ENCODE measurements at places on chromosomes 1 and 21.

- no peak for DNase-seq
Measured at GRCh38 chr1:24364605-24364974, 45.4 kb downstream of the GRHL3 start.

DNA sequence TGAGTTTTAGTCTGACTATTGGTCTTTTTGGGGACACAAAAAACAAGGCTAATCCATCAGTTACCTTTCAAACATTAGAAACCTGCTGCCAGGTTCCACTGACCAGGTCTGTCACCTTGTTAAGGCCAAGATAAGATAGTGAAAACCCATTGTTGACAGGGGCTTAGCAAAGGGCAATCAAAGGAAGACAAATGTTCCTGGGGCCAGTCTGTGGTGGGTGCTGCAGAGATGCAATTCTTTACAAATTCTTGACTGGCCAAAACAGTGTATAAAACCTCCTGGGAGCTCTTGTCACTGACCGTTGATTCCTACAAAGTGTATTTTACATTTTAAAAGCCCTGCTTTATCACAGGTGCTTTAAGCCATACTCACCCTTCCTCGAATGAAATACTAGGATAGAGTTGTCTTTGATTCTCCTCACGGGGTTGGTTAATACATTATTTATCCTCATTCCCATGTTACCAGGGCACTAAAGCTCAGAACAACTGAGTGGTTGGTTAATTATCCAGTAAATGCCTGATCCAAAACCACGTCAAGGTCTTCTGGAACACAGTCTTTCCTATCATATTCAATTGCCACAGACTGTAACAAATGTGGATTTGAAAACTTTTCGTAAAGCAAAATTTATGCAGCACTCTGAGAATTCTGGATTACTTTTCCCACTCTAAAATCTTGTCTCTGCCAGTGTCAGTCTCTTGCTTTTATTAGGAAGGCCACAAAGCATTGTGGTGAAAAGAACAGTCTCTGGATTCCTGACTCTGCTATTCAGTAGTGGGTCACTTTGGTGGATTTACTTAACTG, 77.2 kb downstream of the NRIP1 start:
- no peak for DNase-seq

DNA sequence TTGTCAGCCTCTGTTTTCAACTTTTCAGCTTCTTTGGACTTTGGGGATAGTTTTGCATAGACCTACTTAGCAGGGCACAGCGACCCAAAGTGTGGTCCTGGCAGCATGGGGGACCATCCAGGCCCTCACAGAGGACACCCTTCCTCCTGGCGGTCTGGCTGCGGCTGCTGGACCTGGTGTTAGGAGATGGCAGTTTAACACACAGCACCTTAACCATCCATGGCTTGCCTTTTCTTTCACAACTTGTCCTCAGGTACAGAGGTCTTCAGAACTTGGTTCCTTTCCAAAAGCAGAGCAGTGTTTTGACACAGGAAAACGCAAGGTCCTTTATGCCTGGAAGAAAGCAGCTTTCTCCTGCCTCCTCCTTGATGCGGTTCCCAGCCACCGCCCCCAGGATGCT, 68.1 kb downstream of the RHOU start:
- DNase-seq: no peak

GRCh38 chr1:238642231-238642630, 744.1 kb upstream of the CHRM3 start:
- DNase-seq: no peak

DNA sequence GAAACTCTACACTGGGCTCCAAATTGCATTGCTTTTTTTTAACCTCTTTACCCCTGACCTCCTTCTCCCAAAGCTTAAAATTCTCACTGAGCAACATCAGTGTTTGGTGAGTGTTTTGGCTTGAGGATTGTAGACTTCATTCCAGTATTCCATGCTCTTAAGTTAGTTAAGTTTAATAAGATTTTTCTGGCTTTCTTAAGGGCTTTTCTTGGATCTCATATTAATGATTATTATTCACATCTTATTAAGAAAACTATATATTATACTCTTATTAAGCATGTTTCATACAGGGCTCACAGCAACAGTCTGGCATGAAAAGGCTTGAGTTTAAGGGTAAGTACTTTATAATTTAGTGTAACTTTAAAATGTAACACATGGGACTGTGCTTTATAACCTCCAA, 141.8 kb downstream of the DISP1 start:
- DNase-seq: no peak

GRCh38 chr1:34412598-34413370, 236.1 kb downstream of the C1orf94 start:
- no peak for DNase-seq

DNA sequence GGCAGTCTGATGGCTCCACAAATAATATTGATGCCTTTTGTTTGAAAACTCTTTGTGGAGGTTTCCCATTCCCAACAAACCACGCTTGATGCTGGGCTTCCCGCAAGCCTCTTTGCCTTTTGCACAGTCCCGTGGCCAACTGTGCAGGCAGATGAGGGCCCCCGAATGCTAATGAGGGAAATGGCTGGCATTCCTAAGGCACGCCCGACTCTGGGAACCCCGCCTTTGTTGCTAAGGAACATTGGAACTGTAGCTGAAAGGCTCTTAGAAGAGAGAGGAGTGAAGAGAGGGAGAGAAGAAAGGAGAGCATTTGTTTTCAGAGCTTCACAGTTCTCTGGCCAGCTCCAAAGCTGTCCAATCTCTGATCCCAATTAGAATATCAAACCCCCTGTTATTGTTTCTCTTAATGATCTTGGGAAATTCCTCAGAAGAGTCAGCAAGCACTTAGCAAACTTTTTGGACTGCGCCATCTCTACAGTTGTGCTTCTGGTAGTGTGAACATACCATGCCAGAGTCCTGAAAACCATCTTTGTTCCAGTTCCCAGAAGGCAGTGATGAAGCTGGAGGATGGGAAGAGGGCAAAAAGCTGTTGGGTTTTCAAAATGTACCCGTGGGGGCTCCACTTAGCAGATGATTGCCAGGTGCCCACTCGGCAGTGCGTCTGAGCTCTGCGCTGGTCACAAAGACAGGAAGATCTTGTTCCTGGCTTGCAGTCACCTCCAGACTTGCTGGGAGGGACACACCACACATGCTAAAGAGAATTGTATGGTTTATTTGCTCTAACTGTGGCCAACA, 60.1 kb upstream of the CYP2J2 start:
- DNase-seq: no peak

DNA sequence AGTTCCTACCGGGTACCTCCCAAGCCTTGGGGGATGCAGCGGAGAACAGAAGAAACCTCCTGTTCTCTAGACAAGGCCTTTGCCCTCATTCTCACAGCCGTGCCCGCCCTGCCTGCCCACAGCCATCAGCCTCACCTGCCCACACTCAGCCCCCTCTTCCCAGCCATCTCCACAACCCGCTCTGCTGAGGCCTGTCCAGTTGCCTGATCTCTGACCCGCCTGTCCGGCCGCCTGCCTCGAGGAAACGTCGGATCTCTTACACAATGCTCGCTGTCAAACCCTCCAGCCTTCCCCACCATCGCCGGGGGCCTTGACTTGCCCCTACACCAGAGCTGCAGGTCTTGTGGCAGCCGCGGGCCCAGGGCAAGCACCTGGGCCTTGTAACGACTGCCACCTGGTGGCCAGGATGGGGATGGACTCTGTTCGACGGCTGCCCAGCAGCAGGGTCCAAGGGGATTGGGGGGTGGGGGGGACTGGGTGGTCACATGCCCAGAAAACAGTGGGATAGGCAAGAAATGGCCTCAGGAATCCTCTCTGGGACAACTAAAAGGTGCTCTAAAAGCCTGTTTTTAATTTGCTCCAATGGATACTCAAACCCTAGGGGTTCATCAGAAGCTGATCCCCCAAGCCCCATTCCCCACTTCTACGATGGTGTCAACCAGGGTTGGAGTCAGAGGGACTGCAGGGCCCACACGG, 31.0 kb downstream of the SLC45A1 start:
- DNase-seq: peak; percentile 75

DNA sequence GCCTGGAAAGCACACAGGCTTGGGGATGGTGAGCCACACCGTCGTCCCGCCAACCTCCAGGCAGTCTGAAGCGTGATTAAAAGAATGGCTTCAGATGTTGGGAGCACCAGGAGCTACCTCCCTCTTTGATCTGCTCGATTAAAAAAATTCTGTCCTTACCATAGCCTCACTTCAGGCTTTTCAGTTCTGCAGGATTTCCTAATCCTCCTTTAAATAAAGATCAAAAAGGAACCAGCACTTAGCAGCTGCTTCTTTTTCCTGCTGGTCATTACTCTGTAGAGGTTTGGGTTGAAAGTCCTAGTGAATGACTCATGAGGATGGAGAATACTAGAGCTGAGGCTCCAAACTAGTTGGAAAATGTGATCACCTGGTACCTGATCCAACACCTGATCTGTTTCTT, 71.9 kb upstream of the C1orf174 start:
- no peak for DNase-seq

DNA sequence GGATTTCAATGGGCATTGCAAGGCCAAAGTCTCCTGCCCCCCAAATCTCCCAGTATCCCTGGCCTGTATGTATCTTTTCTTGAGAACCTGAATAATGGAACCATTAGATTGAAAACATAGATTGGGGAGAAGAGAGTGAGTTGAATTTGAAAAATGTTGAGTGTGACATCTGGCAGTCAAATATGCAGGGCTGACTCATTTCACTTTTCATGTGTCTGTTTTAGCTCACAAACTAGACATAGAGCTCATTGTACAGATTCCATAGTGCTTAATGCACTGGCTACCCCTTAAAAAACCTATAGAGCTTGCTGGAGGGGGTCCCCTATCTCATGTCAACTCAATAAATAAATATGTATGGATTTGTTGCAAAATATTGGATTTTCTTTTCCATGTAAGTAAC, 30.8 kb downstream of the DDR2 start:
- DNase-seq: no peak

- no peak for DNase-seq
Measured at GRCh38 chr1:238485912-238486209, 595.1 kb upstream of the ZP4 start.

GRCh38 chr1:91817211-91817905, 68.6 kb downstream of the TGFBR3 start:
- no peak for DNase-seq

DNA sequence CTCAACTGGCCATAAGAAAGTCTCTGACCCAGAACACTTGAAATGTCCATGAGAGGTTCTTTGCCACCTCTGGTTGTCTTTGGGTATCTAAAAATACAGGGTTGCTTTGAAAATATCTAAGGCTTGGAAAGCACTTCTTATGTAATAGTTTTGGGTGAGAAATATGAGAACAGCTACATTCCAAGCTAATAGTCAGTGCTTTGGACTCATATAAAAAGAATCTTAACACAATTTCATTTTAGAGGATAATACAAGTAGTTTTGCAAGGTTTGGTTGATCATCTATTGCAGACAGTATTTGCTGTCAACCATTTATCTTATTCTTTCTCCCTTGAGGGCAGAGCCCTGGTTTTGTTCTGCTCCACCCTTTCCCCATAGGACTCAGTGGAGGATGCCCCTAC, 207.5 kb downstream of the KCNK2 start:
- no peak for DNase-seq

DNA sequence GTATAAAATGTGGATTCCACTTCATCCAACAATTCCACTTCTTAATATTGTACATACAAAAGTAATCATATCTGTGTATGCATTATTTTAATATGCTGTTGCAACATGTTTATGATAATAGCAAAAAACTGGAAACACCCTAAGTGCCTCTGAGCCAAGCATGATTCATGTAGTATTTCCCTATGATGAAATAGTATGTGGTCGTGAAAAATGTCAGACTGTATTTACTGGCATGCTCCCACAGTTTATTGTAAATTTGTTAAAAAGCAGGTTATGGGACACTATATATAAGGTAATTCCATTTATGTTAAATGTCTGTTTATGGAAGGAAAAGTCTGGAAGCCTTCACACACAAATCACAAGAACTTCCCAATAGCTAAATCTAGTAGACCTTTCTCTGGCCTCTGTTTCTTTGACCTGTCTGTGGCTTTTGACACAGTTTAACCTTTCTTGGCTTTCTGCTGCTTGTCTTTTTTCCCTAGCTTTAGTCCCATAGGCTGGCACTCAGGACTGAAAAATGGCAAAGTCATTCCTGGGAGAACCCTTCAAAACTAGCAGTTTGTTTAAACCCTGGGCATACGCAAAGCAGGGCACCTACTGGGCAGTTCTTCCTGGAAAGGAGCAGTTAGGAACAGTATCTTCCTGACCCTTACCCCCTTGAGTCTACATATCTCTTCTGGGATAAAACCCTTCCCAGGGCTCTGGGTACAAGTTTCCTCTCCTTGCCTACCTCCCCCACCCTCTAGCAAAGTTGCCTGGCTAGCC, 65.4 kb upstream of the ARTN start:
- DNase-seq: no peak

DNA sequence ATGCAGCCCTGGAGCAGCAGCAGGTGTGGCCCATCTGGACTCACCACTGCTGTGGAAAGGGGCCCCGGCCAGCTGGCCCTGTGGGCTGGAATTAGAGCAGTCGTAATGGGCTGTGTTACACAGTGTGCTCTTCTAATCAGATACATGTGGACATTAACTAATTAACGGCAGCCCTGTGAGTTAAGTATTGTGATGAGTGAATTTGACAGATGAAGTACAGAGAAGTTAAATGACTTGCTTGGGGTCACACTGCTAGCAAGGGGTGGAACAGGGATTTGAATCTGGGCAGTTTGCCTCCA, 58.6 kb downstream of the MDM4 start:
- no peak for DNase-seq

GRCh38 chr1:18732686-18733085, 102.0 kb downstream of the PAX7 start:
- DNase-seq: no peak

DNA sequence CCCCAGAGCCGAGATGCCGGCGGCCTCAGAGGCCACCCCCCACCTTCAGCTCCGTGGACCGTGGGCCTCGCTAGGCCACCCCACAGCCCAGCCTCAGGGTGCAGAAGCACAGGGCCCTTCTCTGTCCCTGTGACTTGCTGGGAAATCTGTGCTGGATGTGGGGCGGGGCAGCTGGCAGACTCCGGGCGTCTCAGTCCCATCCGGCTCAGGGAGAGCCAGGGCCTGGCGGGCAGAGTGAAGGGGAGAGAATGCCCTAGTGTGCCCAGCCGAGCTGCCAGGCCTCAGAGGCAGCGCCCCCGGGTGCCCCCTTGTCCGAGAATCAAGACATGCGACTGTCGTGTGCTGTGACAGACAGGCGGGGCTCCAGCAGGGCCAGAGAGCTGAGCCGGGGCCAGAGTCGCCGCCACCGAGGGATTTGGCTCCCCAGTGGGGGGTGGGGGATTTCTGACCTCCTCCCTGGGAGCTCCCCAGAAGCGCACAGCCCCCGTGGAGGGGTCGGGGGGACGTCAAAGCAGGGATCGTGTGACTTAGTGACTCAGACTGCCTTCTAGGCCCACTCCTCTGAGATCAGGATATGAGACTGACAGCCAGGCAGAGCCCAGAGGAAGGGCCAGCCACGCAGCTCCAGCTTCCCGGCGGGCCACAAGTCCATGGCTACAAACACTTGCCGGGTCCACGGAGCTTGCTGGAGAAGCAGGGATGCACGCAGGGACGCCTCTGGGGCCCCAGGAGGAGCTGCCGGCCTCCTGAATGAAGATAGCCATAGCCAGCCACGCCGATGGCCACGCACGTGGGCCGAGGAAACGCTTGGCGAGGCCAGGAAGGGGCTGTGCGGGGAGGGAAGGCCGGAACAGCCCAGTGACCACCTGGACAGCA, 11.9 kb downstream of the COL6A1 start:
- peak; percentile 0 for DNase-seq

- no peak for DNase-seq
Measured at GRCh38 chr1:57202241-57202640, 221.6 kb downstream of the DAB1 start.

GRCh38 chr1:202047977-202048376, 37.6 kb downstream of the ELF3 start:
- no peak for DNase-seq

- DNase-seq: no peak
Measured at GRCh38 chr1:108878678-108879077, 1.9 kb downstream of the GPSM2 start.

Data from activated CD8-positive, alpha-beta T cell treated with anti-CD3 and anti-CD28 coated beads for 36 hours (primary cell).